ENCODE measurements at places on chromosomes 2 and 18.

- DNase-seq: no peak
These were observed 65.9 kb downstream of the IL1R2 start for GRCh38 chr2:102057502-102058292.

GRCh38 chr2:80303006-80303908 lies 1.3 kb downstream of the LRRTM1 start:
- no peak for DNase-seq

GRCh38 chr2:15753811-15754702 lies 162.4 kb downstream of the DDX1 start:
- DNase-seq: no peak

GRCh38 chr2:65130664-65131175 lies 814 bp upstream of the RAB1A start:
- peak; percentile 87 for DNase-seq
